Stimulated activated CD8-positive, alpha-beta memory T cell treated with anti-CD3 and anti-CD28 coated beads, Interleukin-4, amount 100 ng/mL, for 4 hours (primary cell): ENCODE measurements at places on chromosomes 7 and 10.
A peak's percentile ranks its signal among the peaks of the same experiment; 100 is the strongest.

DNA sequence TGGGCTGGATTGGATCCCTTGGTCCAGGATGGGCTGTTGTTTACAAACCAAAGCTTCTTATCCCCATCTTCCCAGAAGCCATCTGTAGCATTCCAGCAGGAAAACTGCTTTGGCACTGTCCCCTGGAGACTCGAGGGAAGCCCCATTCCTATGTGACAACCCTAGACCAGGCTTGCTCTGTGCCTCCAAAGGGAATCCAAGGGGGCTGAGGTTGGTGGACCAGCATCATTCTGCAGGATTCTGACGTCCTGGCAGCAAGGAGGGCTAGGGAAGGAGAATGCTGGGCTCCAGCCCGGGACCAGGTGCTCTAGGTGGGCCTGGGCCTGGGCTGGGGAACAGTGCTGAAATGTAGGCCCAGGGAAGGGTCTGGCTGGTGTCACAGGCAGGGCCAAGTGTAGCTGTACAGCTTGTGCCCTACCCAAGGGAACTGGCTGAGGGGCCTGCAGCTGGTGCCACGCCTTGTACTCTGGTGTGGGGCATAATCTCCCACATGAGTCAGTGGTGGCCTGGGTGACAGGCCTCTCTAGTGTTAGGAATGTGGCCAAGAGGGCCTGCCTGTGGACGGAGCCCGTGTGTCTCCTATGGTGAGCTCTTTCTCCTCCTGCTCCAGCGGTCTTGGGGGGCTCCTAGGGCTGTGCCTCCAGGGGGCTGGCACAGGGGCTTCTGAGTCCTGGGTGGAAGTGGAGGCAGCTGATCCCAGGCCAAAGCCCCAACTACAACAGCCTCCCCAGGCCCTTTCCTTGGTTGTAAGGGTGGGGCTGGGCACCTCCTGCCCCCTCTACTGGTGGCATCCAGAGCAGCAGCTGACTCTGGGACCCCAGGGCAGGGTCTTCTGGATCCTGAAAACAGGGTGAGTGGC is 25.2 kb downstream of the TRIM8 start:
- no peak for DNase-seq

GRCh38 chr10:17785276-17785930 is 23.7 kb upstream of the MRC1 start:
- no peak for DNase-seq

DNA sequence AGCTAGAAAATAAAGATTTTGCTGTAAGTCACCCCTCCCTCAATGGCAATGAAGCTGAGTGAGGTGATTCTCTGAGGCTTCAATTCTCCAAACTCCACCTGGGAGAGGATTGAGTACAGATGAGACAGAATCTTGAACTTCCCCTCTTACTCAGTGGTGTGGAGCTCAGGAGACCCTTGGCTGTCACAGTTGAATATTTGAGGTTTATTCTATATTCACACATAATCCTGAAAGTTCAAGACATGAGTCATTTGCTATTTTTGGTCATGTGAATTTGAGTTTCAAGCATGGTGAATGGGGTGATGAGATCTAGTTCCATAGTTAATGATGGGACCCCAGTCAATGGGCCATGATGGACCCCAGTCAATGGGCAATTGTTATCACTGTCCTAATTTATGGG is 13.9 kb upstream of the TECTB start:
- DNase-seq: no peak

DNA sequence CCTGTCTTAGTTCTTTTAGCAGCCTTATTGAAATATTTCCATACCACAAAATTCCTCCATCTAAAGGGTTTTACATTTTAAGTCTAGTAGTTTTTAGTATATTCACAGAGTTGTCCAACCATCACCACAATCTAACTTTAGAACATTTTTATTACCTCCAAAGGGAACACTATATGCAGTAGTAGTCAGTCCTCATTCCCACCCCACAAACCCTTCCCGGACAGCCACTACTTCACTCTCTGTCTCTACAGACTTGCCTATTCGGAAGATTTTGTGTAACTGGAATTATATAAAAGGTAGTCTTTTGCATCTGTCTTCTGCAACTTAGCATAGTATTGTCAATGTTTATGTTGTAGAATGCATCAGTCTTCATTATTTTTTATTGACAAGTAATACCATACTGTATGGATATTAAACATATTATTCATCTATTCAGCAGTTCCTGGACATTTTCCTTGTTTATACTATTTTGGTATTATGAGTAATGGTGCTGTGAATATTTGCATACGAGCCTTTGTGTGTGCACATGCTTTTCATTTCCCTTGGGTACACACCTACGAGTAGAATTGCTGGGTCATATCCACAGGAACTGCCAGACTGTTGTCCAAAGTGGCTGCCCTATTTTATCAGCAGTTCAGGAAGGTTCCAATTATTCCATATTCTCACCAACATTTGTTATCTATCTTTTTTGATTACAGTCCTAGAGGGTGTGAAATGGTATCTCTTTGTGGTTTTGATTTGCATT is 60.9 kb upstream of the LANCL2 start:
- DNase-seq: no peak

DNA sequence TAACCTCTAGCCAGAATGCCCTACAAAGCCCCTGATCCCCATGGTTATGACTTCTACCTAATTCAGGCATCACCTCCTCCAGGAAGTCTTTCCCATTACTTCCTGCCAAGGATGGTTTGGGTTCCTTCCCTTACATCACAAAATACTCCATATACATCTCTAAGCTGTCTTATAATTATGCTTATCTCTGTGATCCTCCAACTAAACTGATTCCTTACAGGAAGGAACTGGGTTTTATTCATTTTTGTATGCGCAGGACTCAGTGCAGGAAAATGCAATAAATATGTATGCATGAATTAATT is 41.3 kb downstream of the PIP4K2A start:
- DNase-seq: no peak

GRCh38 chr10:21158301-21158700 is 261.2 kb upstream of the NEBL start:
- no peak for DNase-seq

- peak; percentile 1 for DNase-seq
Measured at GRCh38 chr7:39453743-39454355, 112.4 kb upstream of the YAE1 start.

- no peak for DNase-seq
Measured at GRCh38 chr10:44300666-44301649, 83.9 kb downstream of the CXCL12 start.

GRCh38 chr7:22469371-22470143 is 30.4 kb downstream of the STEAP1B start:
- DNase-seq: no peak

DNA sequence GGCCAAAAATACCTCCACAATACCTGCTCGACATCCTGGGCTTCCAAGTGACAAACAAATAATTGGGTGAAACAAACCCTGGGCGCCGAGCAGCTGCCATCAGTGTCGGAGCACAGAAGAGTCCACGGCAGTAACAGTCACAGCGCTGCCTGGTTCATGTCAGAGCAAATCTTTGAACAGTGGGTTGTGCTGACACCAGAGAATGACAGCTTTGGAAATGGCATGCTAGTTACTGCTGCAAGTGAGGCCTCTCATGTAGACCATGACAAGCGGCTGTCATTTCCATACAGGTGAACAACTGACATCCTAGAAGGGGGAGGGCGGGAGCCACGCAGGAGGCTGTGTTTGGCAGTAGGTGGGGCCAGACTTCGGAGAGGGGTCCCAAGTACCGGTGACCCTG is 420.5 kb upstream of the GALNT17 start:
- no peak for DNase-seq

GRCh38 chr10:130427216-130427722 is 291.1 kb downstream of the GLRX3 start:
- DNase-seq: no peak

DNA sequence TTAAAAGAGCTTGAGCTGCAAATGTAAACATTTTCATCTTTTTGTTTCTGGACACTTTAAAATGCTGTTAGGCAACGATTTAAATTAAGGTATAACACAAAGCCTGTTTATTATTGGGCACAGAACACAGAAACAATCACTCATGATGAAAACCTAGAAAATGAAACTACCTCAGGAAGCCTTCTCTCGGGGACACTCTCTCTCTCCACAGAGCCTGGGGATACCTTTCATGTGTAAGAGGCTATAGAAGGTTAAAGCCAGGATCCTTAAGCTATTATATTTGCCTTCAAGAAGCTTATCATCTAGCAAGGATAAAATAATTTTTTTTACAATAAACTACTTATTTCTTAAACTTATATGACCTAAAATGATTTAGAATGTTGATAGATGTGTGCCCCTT is 194.1 kb downstream of the SKAP2 start:
- no peak for DNase-seq

- no peak for DNase-seq
Measured at GRCh38 chr10:105262666-105263065, 621.6 kb downstream of the SORCS3 start.

DNA sequence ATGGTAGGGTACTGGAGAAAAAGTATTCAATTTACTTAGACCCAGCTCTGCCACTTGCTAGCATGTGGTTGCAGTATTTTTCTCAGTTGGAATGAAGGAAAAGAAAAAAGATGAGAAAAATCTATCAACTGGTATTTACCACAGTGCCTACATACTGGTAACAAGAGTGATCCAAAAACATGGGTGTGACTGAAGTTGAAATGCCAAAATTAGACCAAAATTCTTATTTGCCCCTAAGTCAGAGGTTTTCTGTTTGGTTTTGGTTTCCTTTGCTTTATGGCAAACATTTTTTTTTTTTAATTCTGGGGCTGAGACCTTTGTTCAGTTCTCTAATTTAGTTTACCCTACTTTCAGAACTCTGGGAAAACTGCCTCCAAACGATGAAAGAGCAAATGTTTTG is 12.3 kb downstream of the HYCC1 start:
- DNase-seq: no peak

DNA sequence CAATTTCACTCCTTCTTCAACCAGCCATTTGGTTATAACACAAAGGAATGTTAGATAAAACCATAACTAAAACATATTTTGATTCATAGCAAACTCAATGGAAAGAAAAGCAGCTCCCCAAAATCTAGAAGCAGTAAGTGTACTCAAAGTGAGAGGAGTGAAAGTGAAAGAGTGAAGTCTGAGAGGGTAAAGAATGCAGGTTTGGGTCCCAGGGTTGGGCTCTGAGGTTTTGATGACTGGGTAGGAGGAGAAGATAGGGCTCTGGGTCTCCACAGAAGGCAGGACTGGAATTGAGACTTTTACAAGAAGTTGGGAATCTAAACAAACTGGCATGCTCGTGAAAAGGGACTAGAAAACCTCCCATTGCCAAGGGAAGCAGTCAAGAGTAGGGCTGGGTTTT is 85.4 kb upstream of the RSU1 start:
- DNase-seq: no peak
